ENCODE measurements at places on chromosomes 7 and 10.

DNA sequence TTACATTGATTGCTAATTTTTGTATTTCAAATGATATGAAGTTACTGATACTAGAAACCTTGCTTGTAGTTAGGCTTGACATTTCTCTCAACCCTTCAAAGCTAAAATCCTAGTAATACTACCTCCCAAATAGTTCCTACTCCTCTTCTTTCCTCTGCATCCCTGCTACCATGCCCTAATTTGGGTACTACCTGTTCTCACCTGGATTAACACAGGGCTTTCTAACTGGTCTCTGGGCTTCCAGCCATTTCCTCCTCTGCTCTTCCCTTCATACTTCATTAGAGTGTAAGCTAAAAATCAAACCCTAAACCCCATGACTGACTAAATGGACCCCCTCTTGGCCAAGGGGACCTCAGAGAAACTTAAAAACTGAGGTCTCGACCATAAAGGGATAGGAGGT lies 112.4 kb downstream of the CHCHD3 start:
- no peak for DNase-seq

DNA sequence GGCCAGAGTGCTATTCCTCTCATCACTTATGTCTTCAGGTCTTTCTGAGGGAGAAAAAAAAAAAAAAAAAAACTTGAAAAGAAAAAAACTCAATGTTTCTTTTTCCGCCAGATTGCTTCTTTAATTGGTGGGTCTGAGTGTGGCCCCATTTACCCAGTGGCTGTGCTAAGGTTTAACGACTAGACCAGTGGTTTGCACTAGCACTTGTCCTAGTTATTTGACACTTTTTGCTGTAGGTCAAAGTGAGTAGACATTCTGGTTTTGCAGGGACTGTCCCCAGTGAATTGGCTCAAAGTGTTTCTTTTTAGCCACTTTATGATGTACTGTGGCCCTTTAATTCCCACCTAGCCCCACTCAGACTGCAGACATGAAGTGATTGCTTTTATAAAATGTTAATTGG lies 273.3 kb downstream of the PTEN start:
- DNase-seq, result no peak

GRCh38 chr7:101608772-101609713 lies 20.1 kb downstream of the MYL10 start:
- DNase-seq, result peak; percentile 71

DNA sequence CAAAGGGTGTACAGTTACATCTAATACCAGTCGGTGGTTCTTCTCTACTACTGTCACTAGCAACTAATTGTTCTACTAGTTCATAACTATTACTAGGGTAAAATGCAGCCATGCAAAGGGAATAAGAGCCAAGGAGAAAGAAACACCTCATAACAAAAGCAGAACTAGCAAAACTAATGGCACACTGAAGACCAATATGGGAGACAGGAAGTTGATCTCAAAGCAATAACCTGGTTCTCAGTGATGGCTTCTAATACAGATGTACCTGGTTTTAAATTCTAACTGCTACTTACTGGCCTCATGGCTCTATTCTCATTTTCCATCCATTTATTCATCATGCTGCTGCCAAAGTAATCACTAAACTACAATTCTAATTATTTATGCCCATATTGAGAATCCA lies 170.3 kb downstream of the SEMA3E start:
- no peak for DNase-seq

DNA sequence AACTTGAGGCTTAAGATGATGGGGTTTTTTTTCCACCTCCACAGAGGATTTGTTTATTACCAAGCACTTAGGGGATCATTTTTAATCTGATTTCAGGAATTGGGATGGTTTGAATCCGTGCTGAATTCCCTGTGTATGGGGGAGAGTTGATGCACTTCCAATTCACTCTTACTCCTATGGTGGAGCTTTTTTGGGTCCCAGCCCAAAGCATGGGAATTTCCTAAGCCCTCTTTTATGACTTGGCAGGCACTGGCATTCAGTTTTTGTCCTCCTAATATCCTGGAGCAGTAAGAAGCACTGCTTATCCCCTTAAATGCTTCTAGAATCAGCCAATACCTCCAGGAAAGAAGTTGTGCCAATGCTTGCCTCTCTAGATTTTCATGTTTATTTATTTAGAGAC lies 78.7 kb downstream of the HYCC1 start:
- DNase-seq, result no peak

- DNase-seq, result no peak
Observed at GRCh38 chr10:69687426-69687825, 57.4 kb downstream of the FAM241B start.

GRCh38 chr7:28222636-28223035 lies 42.0 kb upstream of the JAZF1 start:
- no peak for DNase-seq

- no peak for DNase-seq
Observed at GRCh38 chr7:42502022-42502421, 265.0 kb upstream of the GLI3 start.

- DNase-seq, result no peak
Observed at GRCh38 chr10:89888321-89889070, 187.1 kb downstream of the KIF20B start.

DNA sequence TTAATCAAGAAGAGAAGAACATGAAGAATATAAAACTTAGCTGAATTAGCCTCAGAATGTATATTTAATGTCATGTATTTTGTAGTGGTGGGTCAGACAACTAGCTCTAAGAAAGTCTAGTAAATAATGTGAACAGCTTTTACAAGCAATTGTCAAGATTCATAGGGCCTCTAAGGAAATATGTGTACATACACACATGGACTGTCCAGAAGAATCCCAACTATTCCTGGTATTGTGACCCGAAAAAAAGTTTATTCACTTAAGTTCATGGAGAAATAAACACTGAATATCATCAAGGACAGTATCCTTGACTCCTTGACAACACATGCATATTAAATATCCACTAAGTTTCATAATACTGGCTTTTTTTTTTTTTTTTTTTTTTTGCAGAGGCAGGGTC lies 11.4 kb upstream of the TWIST1 start:
- no peak for DNase-seq

DNA sequence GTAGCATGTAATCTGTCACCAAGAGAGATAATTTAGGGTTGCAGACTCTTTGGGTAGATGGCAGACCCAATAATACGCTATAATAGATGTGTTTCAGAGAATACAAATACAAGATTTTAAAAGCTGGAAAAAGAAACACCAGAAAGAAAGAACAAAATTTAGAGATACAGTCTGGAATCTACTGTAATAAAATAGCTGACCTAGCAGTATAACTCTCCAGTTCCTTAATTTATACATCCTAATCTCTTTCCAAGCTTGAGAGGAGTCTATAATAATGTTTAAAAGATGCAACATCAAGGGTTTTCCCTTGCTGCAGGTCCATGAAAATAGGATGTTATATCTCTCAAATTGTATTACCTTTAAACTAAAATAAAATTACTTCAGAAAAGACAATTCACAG lies 27.2 kb upstream of the GPR22 start:
- DNase-seq, result no peak

DNA sequence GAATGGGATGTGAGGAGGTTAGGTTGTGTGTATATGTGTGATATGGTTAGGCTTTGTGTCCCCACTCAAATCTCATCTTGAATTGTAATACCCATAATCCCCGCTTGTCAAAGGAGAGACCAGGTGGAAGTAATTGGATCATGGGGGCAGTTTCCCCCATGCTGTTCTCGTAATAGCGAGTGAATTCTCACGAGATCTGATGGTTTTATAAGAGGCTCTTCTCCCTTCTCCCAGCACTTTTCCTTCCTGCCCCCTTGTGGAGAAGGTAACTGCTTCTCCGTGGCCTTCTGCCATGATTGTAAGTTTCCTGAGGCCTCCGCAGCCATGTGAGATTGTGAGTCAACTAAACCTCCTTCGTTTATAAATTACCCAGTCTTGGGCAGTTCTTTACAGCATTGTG lies 47.3 kb downstream of the NPVF start:
- no peak for DNase-seq

DNA sequence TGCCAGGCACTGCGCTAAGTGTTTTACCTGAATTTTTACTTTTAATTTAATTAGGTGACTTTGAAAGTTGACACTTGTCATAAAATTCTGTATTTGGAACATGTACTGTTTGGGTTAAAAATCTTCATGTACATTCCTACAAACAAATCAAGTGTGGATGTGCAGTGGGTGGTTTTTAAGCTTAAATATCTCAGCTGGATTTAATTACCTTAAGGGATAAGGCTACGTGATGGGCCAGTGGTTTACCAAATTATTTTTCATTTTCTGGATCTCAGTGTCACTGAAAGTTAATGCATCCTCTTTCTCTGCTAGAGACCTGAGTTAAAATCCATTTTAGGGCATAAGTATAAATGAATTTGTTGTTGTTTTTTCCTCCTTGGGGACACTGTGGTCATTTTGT lies 51.1 kb downstream of the EXOC4 start:
- DNase-seq, result no peak

DNA sequence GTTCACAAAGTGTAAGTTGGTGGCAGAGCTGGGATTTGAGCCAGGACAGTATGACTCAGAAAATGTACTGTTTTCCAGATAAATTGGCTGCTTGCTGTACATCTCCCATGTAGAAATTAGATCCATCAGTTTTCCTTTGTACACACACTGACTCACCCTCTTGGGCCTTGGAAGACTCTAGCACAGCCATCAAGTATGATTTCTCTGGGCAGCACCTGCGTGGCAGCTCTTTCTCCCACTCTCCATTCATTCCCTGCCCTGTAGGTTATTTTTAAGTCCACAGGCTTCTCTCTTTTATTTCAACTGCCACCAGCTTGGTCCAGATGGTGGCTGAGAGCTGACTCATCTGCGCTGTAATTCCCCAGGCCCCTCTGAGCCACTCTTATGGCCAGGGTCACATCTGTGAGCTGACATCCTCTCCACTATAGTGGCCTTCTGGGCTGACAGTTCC lies 28.3 kb upstream of the SDK1 start:
- no peak for DNase-seq

DNA sequence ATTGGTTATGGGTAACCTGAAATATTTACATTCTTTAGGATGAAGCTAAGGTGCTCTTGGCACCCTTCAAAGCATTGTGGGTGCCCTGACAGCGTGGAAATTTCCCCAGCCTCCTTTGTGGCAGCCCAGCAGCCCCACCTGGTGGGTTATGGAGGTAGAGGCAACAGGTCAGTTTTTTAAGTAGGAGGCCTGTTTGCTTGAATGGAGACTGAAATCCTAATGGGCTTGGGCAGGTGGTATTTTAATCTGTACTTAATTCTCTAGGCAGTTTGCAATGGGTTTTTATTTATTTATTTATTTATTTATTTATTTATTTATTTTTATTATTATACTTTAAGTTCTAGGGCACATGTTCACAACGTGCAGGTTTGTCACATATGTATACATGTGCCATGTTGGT lies 139.4 kb downstream of the EPC1 start:
- peak; percentile 41 for DNase-seq

DNA sequence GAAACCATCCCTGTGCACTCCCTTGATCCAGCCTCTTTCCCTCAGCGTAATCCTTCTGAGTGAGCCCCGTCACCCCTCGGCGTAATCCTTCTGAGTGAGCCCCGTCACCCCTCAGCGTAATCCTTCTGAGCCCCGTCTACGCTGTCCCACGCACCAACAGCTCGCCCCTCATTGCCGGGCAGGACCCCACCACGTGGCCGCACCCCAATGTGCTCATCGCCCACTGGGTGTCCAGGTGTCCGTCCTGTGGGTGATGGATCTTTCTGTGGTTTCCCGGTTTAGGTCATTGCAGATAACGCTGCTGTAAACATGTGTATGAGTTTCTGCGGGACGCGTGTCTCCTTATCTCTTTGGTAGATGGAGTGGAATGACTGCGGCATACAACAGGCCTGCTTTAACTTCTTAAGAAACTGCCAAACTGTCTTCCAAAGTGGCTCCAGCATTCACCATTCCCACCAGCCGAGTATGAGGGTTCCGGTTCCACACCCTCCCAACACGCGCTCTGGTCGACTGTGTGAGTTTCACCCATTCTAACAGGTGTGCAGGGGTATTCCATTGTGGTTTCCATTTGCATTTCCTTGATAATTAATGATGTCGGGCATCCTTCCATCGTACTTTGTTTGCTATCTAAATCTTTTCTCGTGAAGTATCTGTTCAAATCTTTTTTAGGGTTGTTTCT lies 42.1 kb upstream of the NKX6-2 start:
- no peak for DNase-seq

DNA sequence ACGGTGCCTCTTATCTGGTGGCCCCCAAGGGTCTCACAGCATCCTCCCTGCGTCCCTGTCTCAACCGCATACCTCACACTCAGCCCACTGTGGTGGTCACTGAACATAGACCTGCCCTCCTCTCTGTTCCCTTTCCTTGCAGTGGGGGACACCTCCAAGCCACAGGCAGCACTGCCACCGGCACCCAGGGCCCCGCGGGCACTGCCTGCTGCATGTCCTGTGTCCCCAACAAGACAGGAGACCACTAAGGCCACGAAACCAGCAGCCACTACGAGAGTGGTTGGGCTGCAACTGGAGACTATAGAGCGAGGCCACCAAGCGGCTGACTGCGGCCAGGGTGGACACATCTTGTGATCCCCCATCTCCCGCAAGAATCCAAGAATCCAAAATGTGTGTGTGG lies 15.3 kb downstream of the BRI3 start:
- DNase-seq, result no peak

DNA sequence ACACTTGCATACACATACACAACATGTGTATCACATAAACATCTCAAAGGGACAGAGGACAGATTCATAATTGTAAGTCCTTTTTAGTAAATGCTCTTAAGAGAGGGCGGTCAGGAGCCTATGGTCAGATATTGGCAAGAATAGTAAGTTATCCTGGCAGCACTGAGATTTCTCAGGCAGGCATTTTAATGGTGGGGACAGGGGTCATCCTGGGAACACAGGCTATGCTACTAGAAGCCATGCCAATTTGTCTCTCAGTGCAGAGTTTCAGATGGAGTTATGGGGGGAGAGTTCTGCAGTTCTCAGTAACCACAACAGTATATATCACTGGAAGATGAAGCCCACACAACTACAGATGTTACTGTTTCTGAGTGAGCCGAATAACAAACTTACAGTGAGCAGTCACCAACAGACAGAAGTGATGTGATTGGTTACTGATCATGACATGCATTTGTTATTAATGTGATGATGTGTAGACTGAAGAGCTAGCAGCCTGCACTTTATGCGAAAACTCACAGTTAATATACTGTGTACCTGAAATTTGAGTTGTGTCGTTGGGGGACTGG lies 16.4 kb downstream of the ZNF487 start:
- no peak for DNase-seq

DNA sequence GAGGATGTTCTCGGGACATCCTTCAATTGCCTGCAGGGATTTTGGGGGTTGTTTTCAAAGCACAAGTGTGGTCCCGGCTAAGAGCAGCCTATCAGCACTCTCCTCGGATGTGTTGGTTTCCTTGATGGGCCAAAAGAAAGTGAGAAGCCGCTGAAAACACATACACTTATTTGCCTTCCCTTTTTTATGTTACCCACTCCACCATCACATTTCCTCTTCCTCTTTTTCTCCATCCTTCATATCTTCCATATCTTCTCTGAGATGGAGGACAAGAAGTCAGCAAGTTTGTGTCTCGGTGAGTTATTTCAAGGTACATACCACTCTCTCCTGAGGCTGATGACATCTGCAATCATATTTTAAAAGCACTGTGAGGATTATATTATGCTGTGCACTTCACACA lies 64.0 kb downstream of the ZNF33B start:
- no peak for DNase-seq

- no peak for DNase-seq
Observed at GRCh38 chr7:131057015-131057793, 270.5 kb upstream of the MKLN1 start.

- no peak for DNase-seq
Observed at GRCh38 chr7:46603780-46604179, 682.7 kb upstream of the IGFBP3 start.

GRCh38 chr10:117137031-117137910 lies 799 bp downstream of the VAX1 start:
- peak; percentile 70 for DNase-seq

Data from ELF-1 (cell line).